ENCODE measurements at places on chromosomes 2 and 18.

DNA sequence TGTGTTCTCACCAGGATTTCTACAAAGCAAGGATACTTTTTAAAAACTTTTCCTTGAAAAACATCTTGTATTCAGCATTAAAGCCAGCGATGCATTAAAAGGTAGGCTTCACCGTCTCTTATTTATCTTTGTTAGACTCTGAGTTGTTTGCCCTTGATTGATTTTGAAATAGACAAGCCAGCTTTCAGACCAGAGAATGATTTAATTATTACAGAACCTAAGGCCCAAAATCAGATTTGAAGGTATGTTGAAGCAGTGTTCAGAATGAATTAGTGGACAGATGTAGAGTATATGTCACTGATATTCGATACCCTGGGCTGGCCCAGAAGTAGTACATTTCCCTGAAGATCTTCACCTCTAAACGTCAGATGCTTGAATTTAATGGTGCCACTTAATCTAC, 136.4 kb downstream of the THSD7B start:
- DNase-seq = no peak

GRCh38 chr18:26443853-26444252, 104.5 kb downstream of the KCTD1 start:
- no peak for DNase-seq

GRCh38 chr2:158808426-158808825, 13.3 kb downstream of the DAPL1 start:
- DNase-seq = no peak

DNA sequence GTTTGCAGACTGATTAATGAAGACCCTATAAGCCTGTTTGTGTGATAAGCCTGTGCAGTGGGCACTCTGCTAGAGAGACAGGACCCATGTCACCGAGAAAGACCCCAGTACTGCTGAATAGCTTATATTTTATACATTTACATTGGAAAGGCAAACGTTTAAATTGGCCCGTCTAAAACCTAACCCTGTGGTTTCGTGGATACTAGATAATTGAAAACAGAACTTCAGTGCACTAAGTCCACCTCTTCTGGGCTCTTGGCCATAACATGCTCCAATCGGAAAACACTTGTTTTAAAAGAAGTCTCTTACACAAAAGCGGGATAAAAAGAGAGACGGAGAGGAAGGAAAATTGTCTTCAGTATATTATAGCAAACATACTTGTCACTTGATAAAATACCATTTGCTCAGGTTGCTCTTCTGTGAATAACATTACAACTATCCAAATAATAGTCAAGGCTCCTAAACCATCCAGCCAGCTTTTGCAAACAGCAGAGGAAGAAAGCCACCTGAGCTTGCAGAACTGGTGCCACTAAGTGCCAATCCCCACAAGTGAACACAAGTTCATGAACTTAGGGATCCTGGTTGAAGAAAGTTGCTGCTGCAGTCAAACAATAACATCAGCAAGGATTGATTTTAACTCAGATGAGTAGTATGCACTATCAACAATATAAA, 218.4 kb upstream of the FN1 start:
- DNase-seq = no peak

DNA sequence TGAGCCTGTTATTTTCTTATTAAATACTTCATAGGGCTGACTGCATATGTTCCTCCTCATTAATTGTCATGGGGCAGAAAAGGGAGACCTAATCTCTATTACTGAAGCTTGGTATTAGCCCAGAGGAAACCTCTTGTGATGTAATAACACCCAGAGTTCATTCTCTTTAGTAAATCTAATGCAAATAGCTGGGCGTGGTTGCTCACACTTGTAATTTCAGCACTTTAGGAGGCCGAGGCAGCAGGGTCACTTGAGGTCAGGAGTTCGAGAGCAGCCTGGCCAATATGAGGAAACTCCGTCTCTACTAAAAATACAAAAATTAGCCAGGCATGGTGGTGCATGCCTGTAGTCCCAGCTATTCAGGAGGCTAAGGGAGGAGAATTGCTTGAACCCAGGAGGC, 14.7 kb downstream of the DAW1 start:
- no peak for DNase-seq

GRCh38 chr2:64615844-64616536, 37.7 kb downstream of the SERTAD2 start:
- no peak for DNase-seq

DNA sequence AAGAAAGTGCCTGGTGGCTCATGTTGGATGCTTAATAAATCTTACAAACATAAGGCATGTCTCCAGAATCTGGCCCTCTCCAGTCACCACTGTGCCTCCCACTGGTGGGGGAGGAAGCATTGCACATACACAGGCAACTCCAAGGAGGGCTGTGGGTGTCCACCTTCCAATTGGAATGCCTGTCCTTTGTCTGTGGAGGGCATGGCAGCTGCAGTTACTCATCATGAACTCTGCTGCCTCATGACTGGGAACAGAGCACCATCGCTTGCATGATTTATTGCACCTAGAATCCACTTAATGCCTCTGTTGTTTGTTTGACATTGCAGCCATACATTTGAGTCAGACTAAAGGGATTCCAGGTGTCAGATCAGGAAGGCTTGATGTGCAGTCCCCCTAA, 278.9 kb downstream of the PRKCE start:
- no peak for DNase-seq

DNA sequence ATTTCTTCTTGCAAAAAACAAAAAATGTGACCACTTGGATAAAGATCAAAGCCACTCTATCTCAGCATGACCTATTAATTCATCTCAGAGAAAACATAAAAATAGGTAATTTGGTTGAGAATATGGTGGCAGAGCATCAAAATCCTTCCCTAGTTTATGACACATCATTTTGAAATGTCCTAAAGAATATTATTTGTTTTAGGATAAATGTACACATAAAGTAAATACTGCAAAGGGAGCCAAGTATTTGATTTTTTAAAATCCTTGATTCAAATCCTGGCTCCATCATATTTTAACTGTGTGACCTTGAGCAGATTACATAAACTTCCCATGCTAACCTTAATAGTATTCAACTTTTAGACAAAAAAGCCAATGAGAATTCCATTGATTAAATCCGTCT, 206.6 kb downstream of the CDH2 start:
- no peak for DNase-seq

DNA sequence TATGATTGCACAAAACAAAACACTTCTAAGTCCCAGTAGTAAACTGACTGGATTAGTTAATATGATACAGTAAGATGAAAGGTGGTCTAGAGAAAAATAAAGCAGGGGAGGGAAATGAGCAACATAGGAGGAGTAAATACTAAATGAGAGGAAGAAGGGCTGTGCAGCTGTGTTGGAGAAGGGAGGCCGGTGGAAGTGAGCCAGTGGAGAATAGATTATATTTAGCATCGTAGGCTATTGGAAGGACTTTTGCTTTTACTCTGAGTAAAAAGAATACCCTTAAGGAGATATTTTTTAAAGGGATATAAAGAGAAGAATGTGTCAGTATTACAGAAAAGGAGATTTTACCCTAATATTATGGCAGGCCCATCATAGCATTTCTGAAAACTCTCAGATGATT, 12.7 kb downstream of the WDR75 start:
- DNase-seq = no peak

DNA sequence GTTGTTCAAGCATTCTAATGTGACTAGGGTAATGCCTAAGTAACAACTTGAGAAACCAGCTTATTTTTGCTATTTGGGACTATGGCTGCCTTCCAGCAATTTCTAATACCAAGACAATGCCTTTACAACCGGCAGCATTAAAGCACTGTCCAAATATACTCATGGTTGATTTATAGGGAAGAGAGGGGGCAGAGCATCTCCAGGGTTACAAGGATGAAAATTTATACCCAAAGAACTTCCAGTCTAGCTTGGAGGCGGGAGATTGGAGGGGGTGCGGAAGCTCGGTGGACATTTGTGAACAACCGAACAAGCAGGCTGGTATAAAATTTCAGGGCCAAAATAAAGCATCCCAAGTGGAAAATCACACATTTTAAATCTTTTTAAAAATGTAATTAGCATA, 294.9 kb upstream of the STON1 start:
- no peak for DNase-seq

DNA sequence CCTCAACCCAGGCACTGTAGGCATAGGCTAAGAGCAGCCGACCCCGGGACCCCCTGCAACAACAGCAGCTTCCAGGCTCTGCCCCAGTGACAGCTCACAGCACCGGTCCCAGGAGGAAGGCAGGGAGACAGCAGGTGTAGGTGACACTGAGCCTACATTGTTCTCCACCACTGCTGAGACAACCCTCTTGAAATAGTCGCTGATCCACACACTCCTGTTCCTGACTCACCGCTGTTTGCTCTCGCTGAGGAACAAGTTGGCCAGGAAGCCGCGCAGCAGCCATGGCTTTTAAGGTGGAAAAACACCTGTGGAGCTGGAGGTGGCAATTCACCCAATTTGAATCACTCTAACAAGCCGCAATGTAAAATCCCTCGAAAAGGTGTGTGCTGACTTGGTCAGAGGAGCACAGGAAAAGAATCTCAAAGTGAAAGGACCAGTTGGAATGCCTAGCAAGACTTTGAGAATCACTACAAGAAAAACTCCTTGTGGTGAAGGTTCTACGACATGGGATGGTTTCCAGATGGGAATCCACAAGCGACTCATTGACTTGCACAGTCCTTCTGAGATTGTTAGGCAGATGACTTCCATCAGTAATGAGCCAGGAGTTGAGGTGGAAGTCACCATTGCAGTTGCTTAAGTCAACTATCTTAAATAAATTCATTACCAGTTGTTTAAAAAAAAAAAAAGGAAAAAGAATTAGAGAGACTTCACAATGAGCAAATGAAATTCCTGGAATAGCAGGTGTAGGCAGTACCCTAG, 167.5 kb downstream of the ARL4C start:
- DNase-seq = no peak

DNA sequence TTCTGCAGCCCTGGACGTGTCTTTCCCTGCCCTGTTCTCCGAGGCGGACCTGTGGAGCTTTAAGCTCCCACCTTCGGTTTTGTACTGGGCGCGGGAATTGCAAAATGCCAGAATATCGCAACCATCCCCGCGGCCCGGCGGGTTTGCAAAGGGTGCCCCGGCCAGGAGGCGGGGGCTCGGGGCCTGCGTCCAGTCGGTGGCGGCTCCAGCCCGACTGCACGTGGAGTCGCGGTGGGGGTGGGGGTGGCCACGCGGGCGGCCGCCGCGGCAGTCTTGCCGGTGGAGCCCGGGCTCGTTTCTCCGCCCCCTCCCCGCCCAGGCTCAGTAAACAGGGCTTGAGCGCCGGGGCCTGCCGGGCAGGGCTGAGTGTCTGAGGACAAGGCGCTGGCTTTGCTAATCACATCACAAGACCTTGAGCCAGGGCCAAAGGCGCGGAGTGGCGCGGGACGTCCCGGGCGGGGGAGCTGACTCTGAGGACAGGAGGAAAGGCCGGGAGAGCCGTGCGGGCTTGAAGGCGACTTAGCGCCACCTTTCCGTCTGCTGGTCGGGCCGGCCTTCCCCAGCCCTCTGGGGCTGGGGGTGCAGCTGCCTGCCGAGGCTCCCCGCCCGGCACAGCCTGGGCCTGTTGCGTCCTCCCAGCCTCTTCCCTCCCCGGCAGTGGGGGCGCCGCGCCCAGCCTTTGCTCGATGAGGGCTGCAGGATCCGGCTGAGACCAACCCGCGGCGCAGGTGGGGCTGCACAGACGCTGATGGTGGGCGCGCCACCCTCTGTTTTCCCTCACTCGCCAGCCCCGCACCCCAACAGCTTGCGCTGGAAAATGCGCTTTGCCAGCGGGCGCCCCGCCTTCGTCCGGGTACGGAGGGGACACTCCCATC, 786 bp upstream of the ZFP36L2 start:
- peak; percentile 80 for DNase-seq

- DNase-seq = no peak
Measured at GRCh38 chr2:95264624-95265023, 9.6 kb upstream of the PROM2 start.

- no peak for DNase-seq
Measured at GRCh38 chr2:129469871-129470270, 509.6 kb upstream of the RAB6C start.
